ENCODE measurements at places on chromosomes 7 and 10. TPM values are rescaled to one million over a fixed set of nuclear protein-coding genes. Genes with fewer than 3 reads are reported as not detected.

Gene SNCG
- polyA plus RNA-seq: 7.0 TPM

Gene AGR2
- polyA plus RNA-seq: 6.8 TPM

Gene RASA4
- 35.2 TPM for polyA plus RNA-seq

Gene COL1A2
- polyA plus RNA-seq: 42.3 TPM

Gene INA
- polyA plus RNA-seq: not detected

Gene CHCHD1
- polyA plus RNA-seq: 47.1 TPM

Gene LUC7L2
- polyA plus RNA-seq: 32.4 TPM

Gene UNCX
- polyA plus RNA-seq: not detected

Gene ZNF862
- 9.8 TPM for polyA plus RNA-seq

Gene SLC26A5
- not detected for polyA plus RNA-seq

Gene AKR1C2
- 200 TPM for polyA plus RNA-seq

Gene SPDYE9
- polyA plus RNA-seq: not detected

Gene LRRC4
- polyA plus RNA-seq: 0.17 TPM

Gene SYT15B
- 1.7 TPM for polyA plus RNA-seq

Gene RARRES2
- 478 TPM for polyA plus RNA-seq

Gene SAMD9L
- 8.9 TPM for polyA plus RNA-seq

Gene CALHM1
- polyA plus RNA-seq: not detected

Gene SKIDA1
- polyA plus RNA-seq: 0.13 TPM

Gene CD36
- 1,338 TPM for polyA plus RNA-seq

Gene CBX3
- 37.3 TPM for polyA plus RNA-seq

Gene CFAP69
- 5.5 TPM for polyA plus RNA-seq

Gene USP6NL
- polyA plus RNA-seq: 8.8 TPM

Gene CTAGE15
- polyA plus RNA-seq: 0.03 TPM

Gene FLNC
- 7.3 TPM for polyA plus RNA-seq

Gene GFRA1
- 9.6 TPM for polyA plus RNA-seq

Gene SCRN1
- polyA plus RNA-seq: 33.5 TPM

Gene PAPSS2
- polyA plus RNA-seq: 20.8 TPM

Gene CTNNA3
- polyA plus RNA-seq: 0.05 TPM

Gene SPDYE2
- 0.03 TPM for polyA plus RNA-seq

Gene TRIM50
- 1.2 TPM for polyA plus RNA-seq

Gene CPN1
- not detected for polyA plus RNA-seq

Gene KLHDC10
- polyA plus RNA-seq: 13.2 TPM

Gene CH25H
- polyA plus RNA-seq: 12.0 TPM

Gene MMP21
- not detected for polyA plus RNA-seq
